GM03348 (cell line): ENCODE measurements at places on chromosomes 3 and 15.

GRCh38 chr3:31050296-31050695 is 155.8 kb upstream of the GADL1 start:
- DNase-seq: no peak

DNA sequence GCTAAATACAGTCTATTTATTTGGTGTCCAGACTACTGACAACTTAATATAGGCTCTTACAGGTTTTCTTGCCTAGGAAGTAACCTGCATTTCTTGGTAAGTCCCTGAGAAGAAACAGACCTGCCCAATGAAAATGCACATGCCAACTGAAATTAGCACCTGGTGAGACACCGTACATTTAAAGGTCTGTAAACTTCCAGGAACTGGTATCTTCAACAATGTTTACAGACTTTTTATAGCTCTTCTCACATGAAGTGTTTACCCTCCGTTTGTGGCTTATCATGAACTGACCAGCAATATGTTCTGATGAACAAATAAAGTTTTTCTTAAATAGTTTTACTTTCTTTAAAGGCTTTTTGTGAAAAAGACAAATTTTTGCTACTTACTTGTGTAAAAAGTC is 93.3 kb downstream of the PCCB start:
- DNase-seq: no peak

DNA sequence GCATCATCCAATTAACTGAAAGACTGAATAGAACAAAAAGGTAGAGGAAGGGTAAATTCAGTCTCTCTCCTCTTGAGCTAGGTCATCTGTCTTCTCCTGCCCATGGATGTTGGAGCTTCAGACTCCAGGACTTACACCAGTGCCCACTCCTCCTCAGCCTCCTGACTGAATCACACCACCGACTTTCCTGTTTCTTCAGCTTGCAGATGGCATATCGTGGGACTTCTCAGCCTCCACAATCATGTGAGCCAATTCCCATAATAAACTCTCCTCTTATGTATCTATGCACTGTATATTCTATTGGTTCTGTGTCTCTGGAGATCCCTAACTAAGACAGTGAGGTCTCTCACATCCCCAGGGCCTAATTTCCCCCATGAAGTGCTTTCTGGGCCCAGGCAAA is 140.4 kb downstream of the CD47 start:
- no peak for DNase-seq

- DNase-seq: no peak
These were observed 29.4 kb downstream of the NBEAL2 start for GRCh38 chr3:47008851-47009224.

GRCh38 chr3:123258359-123258758 is 56.6 kb downstream of the SEC22A start:
- DNase-seq: peak; percentile 35

GRCh38 chr3:172808969-172809546 is 58.5 kb downstream of the ECT2 start:
- DNase-seq: peak; percentile 21
